ENCODE measurements at places on chromosomes 3 and 15. TPM values are rescaled to one million over a fixed set of nuclear protein-coding genes. Genes with fewer than 3 reads are reported as not detected.

DNA sequence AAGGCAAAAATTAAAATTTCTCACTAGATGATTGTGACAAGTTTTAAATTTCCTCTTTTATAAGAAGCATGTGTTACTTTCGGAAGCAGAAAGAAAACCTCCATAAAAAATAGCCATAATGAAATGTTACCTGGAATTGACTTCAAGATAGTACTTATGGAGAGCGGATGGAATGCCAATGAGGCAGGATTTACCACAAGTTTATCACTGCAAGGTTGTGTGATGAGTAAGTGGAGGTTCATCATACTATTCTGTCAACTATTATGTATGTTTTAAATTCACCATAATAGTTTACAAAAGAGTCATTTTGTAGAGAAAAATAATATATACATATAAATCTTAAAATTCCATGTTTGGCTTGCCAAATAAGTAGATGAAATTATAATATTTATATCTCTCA, 230.3 kb downstream of the SCAPER start:
- no peaks in the 10 kb centered on the region for H3K36me3 ChIP-seq
- H3K4me1 ChIP-seq: no peaks in the 10 kb centered on the region
- no peak overlapping the region for H3K27ac ChIP-seq
- no peak for DNase-seq
- no peak overlapping the region for H3K4me3 ChIP-seq

GRCh38 chr15:54567408-54568035, 589.3 kb downstream of the UNC13C start:
- no peaks in the 10 kb centered on the region for H3K36me3 ChIP-seq
- no peak for DNase-seq
- H3K27ac ChIP-seq: no peak overlapping the region
- H3K4me3 ChIP-seq: no peak overlapping the region
- no peaks in the 10 kb centered on the region for H3K4me1 ChIP-seq

DNA sequence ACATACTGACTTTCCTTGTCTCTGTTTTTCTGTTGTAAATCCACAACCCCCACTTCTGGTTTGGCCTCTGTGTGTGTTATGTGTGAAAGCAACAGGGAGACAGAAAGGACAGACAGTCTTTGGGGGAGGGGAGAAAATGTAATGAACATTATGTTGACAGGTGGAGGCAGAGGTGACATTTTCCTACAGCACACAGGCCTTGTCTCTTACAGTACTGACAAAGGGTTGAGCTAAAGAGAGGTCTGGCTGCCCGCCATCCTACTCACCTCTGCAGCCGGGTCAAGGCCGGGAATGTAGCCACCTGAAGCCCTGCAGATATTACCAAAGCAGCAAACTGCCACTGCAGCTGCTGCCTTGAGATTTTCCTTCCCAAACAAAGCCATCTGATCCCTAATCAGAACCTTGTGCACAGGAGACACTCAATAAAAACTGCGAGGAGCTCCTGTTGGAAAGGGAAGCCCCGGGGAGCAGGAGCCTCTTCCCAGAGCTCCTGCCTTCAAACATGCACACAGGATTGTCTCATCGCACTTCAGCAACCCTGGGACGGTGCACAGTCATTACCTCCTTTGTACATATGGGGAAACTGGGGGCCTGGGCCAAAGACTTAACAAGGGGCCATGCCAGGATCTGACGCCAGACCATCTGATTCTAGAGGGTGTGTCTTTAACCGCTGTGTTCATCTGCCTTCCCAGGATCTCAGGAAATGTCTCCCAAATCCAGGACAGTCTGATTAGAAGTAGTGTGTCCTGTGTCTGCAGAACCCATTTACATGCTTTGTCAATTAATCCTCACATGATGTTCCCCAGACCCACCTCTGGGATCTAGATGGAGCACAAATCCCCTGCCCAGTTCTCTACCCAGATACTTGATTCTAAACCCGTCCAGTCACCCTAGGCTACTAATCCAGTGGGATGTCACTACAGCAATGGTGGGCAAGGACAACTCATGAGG, 14.2 kb downstream of the MYO5C start:
- H3K36me3 ChIP-seq: no peaks in the 10 kb centered on the region
- peak; percentile 75 for DNase-seq
- H3K27ac ChIP-seq: no peak overlapping the region
- no peak overlapping the region for H3K4me3 ChIP-seq

DNA sequence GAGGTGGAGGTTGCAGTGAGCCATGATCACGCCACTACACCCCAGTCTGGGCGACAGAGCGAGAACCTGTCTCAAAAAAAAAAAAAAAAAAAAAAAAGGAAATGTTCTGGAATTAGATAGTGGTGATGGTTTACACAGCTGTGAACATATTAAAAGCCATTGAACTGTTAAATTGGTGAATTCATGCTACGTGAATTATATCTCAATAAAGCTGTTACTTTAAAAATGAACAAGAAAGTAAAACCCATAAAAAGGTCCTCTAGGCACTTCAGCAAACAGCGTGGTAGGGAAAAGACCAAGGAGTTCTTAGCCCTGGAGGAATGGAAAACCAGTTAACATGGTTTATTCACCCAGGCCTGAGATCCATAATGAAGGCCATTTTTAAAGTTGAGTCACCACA, 180.1 kb downstream of the ATG7 start:
- no peaks in the 10 kb centered on the region for H3K27me3 ChIP-seq
- no peak overlapping the region for H3K4me3 ChIP-seq
- no peak for DNase-seq

- H3K27ac ChIP-seq: no peak overlapping the region
- H3K27me3 ChIP-seq: no peaks in the 10 kb centered on the region
- no peaks in the 10 kb centered on the region for H3K36me3 ChIP-seq
- no peak for DNase-seq
These were observed 54.2 kb downstream of the MEIS2 start for GRCh38 chr15:37045859-37046740.

GRIP2 gene
- total RNA-seq: 0.16 TPM

SAMD7 gene
- not detected for total RNA-seq

SPINT1 gene
- total RNA-seq: 86.5 TPM

GATM gene
- total RNA-seq: 31.5 TPM

All from breast epithelium (tissue), 4 donors.